ENCODE measurements at places on chromosomes 4 and X. TPM values are rescaled to one million over a fixed set of nuclear protein-coding genes. Genes with fewer than 3 reads are reported as not detected.
A peak's percentile ranks its signal among the peaks of the same experiment; 100 is the strongest.

DNA sequence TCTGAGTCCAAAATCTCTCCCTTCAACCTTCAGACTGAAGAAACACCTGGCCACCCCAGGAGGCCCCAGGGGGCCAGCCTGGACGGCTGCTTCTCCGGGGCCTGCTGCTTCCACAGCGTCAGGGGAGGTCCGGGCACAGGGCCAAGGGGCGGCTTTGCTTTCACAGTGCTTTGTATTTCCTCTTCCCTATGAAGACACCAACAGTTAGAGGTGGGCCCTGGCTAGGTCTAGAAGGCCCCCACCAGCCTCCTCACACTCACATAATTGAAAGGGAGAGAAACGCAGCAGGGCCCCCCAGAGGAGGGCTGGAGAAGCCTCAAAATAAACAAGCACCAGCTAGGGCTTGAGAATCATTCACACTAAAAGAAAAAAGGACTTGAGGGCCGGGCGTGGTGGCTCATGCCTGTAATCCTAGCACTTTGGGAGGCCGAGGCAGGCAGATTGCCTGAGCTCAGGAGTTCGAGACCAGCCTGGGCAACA lies 17.8 kb downstream of the SCD5 start:
- H3K4me3 ChIP-seq: no peak overlapping the region
- H3K36me3 ChIP-seq: no peaks in the 10 kb centered on the region
- H3K4me1 ChIP-seq: no peaks in the 10 kb centered on the region
- no peaks in the 10 kb centered on the region for H3K27me3 ChIP-seq
- peak; percentile 84 for DNase-seq

- H3K27me3 ChIP-seq: no peaks in the 10 kb centered on the region
- H3K27ac ChIP-seq: no peak overlapping the region
- no peak overlapping the region for H3K4me3 ChIP-seq
- H3K36me3 ChIP-seq: no peaks in the 10 kb centered on the region
- DNase-seq: no peak
Measured at GRCh38 chrX:973010-973632, 239.3 kb downstream of the CRLF2 start.

Gene PRRG3
- 0.49 TPM for total RNA-seq

Gene TRAM1L1
- total RNA-seq: 1.0 TPM

GRCh38 chrX:145631461-145631951 lies 186.1 kb upstream of the SLITRK2 start:
- no peaks in the 10 kb centered on the region for H3K27me3 ChIP-seq
- H3K36me3 ChIP-seq: no peaks in the 10 kb centered on the region
- no peak overlapping the region for H3K27ac ChIP-seq
- no peak for DNase-seq
